ENCODE measurements at places on chromosomes 4 and X.

- no peak for DNase-seq
Measured at GRCh38 chrX:56385336-56385735, 153.2 kb downstream of the KLF8 start.

DNA sequence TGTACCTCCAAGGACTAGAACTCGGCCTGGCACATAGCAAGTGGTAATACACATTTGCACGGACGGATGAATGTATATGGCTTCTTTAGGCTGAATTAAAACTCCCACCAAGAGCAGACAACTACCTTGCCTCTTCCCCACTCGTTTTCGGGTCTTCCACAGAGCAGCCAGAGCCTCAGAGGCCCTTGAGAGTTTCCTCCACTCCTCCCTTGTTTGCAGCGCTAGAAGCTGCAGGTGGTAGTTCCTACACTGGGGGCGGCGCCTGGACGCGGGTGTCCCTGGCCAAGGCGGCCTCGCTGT, 10.2 kb upstream of the INTU start:
- DNase-seq = no peak

DNA sequence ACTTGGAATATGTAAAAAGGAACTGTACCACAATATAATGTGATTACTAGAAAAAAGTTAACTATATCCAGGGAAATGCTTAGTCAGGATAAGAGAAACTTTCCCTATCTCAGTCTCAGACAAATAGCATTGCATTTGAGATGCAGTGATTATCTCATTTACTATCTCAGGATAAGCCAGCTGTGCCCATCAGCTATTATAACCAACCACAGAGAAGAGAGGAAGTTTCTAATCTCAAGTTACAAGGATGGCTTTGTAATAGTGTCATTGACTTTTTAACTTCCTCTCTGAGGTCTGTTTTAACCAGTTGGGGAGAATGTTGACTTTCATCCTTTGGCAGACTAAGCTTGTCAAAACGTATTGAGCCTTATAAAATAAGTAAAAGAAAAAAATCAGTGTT, 56.5 kb downstream of the SNX25 start:
- peak; percentile 41 for DNase-seq

- no peak for DNase-seq
Measured at GRCh38 chrX:13968198-13968597, 61.5 kb downstream of the GEMIN8 start.

- no peak for DNase-seq
Measured at GRCh38 chrX:68647156-68647957, at the start of gene STARD8. STARD8 (plus strand) TSS chrX:68647666; CDS start chrX:68647883, 217 bp downstream.

GRCh38 chr4:87068583-87069021, 133.8 kb downstream of the AFF1 start:
- DNase-seq = no peak

- no peak for DNase-seq
Measured at GRCh38 chr4:7134737-7135388, 57.5 kb upstream of the SORCS2 start.

DNA sequence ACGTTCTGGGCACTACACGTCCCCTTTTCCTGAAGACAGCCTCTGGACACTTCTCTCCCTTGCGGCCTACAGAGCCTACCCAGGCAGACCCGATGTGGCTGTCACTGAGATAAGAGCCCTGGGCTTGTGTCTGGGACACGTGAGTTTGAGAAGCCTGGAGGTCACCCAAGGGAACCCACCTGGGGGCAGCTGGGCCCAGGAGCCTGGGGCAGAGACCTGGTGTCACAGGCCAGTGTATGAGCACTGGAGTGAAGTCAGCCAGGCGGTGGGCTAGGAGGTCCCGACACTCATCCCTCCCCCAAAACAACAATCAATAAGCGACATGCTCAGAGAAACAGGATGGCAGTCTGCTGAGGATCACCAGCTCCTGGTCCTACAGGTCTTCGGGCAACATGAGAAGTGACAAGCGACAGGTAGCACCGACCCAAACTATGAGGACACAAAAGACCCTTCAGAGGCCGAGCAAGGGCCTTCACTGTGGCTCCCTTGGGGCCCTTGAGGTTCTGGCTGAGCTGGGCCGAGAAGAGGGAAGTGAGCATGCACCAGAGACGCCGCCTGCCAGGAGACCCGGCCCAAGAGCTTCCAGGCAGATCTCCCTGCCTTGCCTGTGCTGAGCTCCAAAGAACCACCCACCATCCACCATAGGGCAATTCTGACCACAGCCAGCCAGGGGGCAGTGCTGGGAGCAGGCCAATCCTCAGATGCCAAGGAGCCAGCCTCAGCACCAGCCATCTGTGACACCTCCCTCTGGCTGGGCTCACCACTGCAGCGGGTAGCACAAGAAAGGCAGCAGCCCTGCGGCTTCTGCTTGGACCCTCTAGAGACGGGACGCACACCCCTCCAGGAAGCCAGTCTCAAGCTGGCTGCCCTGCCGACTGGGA, 11.0 kb upstream of the DUSP9 start:
- peak; percentile 46 for DNase-seq

DNA sequence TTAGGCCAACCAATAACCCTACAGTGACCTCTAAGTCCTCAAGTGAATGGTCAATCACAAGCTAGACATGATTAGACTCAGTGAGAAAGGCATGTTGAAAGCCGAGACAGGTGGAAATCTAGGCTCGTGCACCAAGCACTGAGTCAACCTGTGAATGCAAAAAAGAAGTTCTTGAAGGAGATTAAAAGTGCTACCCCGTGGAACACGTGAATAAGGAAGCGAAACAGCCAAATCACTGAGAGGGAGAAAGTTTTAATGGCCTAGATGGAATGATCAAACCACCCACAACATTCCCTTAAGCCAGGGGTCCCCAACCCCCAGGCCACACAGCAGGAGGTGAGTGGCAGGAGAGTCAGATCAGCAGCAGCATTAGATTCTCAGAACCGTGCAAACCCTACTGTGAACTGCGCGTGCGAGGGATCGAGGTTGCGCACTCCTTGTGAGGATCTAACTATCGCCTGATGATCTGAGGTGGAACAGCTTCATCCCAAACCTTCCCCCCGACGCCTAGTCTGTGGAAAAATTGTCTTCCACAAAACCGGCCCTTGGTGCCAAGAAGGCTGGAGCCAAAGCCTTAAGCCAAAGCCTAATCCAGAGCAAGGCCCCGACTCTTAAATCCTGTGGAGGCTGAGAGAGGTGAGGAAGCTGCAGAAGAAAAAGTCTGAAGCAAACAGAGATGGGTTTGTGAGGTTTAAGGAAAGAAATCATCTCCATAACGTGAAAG, 19.5 kb upstream of the PDE6B start:
- no peak for DNase-seq

GRCh38 chrX:9534686-9535085, 69.8 kb downstream of the TBL1X start:
- DNase-seq = no peak

DNA sequence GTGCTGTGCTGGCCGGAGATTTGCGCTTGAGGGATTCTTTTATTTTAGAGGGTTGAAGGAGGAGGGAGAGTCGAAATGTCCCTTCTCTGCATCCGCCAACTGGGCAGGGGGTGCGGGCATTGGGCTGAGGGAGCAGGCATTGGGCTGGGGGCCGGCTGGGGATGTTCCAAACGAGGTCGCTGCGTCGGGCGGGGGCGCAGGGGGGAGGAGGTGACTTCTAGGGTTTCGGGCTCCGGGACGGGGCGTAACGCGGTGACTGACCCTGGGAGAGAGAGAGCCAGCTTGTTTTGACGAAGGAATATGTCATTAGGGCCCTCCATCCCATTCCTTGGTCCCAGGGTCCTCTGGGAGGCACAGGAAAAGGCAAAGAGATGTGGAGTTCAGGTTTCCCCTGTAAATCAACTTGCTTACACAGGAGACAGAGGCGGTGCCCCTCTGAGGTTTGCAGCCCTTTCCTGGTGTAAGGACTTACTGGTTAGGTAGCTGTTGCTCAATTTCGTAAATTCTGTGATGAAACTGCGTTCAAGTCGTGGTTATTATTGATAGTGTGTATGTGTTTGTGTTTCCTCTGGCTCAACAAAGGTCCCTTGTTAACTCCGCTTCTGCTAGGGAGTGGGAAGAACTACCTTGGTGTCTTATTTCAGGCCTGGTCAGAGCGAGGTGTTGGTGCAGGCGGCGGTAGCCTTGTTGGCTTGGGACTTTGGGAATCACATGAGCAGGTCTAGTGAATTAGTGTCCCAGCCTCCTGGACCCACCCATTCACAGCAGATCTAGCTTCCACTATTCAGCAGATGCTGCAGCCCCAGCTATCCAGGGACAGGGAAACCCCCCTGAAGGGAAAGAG, 716 bp downstream of the FHIP1A start:
- peak; percentile 31 for DNase-seq

DNA sequence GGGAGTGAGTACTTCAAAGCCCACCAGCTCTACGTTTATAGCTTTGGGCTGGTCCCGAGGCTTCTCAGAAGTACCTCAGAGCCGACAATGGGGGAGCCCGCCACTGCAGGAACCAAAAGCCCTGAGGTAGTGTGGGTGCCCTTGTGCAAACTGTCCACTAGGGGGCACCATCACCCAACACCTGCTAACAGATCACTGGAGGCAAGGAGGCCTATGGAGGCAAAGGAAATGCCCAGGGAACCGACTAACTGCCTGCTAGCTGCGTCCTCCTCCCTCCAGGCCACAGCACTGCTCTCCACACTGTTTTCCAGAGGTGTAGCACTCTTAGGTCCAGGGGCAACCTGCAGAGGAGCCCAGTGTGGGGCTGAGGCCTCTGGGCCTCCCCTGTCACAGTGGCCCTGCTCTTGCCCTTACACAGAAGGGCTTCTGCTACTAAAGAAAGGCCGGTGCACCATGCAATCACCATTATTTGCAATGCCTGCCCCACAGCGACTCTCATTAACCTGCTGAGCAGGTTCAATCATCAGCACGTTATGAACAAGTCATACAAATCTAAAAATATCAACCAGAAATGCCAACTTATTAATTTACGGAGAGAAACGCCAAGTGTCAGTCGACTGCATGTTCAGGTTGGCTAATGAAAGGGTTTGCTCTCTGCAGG, 159.1 kb downstream of the NSUN7 start:
- peak; percentile 78 for DNase-seq

GRCh38 chr4:7710576-7711306, 228.9 kb downstream of the AFAP1 start:
- no peak for DNase-seq

DNA sequence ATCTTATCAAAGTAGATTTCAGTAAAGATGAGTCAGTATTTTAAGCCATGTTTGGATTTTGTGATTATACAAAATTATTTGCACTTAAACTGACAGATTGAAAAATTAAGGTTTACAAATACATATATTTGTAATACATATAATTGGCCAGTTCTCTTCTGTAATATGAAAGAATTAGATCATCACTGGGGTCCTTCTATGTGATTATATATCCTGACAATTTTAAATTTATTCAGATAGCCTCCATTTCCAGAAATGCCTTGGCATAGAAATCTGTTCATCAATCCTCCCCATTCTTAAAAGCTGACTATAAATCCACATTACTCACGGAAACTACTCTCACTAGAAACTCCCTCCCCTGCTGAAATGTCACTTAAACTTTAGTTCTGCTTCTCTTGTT, 280.4 kb upstream of the ANXA10 start:
- DNase-seq = no peak

- no peak for DNase-seq
Measured at GRCh38 chr4:125334926-125335325, 20.2 kb downstream of the FAT4 start.

- no peak for DNase-seq
Measured at GRCh38 chr4:145821766-145822165, 116.9 kb downstream of the ZNF827 start.

- no peak for DNase-seq
Measured at GRCh38 chr4:39655876-39656275, 17.2 kb upstream of the SMIM14 start.

- no peak for DNase-seq
Measured at GRCh38 chr4:87299898-87300297, 22.8 kb downstream of the HSD17B13 start.

DNA sequence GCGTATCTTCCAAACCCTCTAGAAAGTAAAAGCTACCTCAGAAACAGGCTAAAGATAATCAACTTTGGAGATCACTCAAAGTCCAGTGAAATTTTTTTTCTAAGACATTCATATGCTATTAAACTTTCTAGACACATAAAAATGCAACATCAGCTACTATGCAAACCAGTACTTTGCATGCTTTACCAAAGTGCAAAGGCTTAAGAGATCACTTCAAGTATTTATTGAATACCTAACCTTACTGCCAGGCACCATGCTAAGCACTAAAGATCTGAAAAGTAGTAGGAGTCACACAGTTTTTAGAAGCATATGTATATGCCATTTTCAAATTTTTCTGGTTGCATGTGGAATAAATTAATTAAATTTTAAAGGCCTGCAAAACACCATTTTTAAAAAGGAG, 115.8 kb downstream of the THOC2 start:
- no peak for DNase-seq

GRCh38 chr4:39996811-39997210, 19.1 kb upstream of the PDS5A start:
- no peak for DNase-seq

- no peak for DNase-seq
Measured at GRCh38 chr4:147791341-147791740, 59.5 kb downstream of the ARHGAP10 start.

DNA sequence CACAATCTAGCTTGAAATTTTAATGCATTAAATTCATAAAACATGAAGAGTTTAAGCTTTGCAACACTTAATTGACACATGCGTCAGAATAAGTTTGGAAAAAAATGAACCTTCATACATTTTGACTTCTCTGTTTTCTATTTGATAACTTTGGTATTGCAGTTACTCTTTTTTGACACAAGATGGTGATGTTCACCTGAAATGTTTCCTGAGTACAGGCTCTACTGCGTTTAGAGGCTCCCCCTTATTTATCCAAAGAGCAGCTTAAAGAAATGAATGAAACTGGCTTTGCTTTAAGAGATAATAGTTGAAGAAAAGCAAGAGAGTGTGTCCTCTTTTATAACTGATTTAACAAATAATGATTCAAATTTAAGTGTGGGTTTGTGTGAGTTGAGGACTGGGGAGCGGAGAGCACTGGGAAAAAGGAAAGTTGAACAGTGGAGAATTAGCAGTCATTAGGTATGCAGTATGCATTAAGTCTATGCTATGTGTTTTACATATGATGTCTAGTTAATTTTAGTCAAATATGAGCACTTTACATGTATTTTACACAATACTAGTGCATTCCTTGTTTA, 180.6 kb upstream of the NUDT6 start:
- DNase-seq = no peak

DNA sequence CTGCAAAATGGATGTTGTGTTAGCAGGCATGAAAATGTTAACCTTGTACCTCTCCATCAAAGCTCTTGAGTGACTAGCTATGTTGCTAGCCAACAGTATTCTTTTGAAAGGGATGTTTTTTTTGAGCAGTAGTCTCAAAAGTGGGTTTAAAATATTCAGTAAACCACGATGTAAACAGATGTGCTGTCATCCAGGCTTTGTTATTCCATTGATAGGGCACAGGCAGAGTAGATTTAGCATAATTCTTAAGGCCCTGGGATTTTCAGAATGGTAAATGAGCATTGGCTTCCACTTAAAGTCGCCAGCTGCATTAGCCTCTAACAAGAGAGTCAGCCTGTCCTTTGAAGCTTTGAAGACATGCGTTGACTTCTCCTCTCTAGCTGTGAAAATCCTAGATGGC, 18.4 kb downstream of the FGF2 start:
- no peak for DNase-seq

DNA sequence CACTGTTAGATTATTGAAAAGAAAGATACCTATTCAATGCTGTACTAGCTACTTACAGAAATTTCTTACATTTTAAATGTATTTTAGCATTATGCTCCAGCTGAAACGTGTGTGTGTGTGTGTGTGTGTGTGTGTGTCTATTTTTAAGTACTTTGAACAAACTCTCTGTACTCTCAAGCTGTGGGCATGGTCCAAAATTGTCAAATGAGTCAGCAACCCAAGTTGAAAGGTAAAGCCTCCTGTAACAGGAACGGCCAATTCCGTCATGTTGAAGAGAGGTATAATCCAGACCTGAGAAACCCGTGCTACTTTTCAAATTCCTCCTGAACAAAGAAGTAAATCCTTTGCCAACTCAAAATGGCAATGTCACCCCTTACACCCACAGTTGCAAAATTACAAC, 20.5 kb downstream of the MAOB start:
- DNase-seq = no peak
